ENCODE measurements at places on chromosomes 5 and 9. TPM values are rescaled to one million over a fixed set of nuclear protein-coding genes. Genes with fewer than 3 reads are reported as not detected.

DNA sequence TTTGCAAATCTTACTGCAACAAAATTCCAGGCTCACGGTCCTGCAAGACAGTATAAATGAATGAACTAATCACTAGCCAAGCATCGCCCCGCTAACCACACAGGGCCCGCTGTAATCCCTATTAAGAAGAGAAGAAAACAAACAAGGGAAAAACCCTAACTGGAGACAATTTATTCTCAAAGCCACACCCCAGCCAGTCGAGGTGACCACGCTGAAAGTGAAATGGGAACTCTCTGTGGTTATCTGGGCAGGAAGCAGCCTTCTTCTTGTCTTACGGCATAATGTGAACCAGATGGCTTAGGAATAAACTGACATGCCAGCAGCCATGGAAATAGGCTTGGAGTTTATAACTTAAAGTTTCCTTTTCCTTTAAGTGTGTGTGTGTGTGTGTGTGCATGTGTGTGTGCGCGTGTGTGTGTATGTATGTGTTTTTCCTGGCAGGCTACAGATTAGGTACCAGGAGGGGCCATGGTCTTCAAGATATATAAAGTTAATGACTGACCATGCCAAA, 120.2 kb downstream of the SEMA6A start:
- DNase-seq = peak; percentile 91

- peak; percentile 42 for DNase-seq
Observed at GRCh38 chr9:81497091-81497490, 192.3 kb downstream of the TLE1 start.

- peak; percentile 37 for DNase-seq
Observed at GRCh38 chr9:96618209-96619123, 1.2 kb downstream of the CDC14B start.

GRCh38 chr5:53291528-53291927, 182.0 kb upstream of the MOCS2 start:
- peak; percentile 78 for DNase-seq

Gene SPATA31C1
- total RNA-seq = not detected

- no peak for DNase-seq
Observed at GRCh38 chr5:142772446-142773293, 2.5 kb downstream of the ARHGAP26 start.

Data from fibroblast of villous mesenchyme (primary cell).